ENCODE measurements at places on chromosomes 4 and X.

GRCh38 chrX:49210406-49210805 lies 10.4 kb upstream of the SYP start:
- no peak for DNase-seq

GRCh38 chr4:7062816-7063215 lies 5.0 kb downstream of the GRPEL1 start:
- DNase-seq = no peak

- no peak for DNase-seq
These were observed 62.7 kb downstream of the TMEM131L start for GRCh38 chr4:153528705-153529485.

GRCh38 chr4:48944756-48945241 lies 38.2 kb upstream of the OCIAD2 start:
- DNase-seq = no peak

- DNase-seq = no peak
These were observed 48.3 kb downstream of the PDE5A start for GRCh38 chr4:119580293-119580692.

DNA sequence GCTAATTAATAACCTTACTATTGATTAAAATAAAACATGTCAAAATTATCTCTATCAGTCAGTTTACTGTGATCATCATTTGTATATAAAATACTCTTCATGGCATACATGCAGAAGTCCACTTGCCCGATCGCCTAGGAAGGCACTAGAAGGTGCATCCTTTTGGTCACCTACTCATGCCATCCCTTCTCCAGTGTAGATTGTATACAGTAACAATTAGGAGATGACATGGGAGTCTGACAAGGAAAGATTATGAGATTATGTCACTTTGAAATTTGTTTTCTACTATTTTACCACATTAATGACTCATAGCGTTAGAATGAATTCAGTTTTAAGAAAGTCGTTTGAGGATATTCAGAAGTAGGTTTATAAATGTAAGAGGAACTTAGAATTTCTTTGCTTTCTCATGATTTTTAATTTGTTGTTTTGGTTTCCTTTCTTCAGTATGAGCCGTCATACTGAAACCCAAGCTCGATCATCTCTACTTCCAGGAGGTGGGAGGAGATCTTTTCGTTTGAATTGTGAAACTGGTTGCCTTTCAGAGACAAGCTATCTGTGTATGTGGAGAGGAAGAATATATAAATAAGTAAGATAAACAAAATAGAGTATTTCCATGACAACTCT lies 51.1 kb upstream of the UNC5C start:
- peak; percentile 18 for DNase-seq

DNA sequence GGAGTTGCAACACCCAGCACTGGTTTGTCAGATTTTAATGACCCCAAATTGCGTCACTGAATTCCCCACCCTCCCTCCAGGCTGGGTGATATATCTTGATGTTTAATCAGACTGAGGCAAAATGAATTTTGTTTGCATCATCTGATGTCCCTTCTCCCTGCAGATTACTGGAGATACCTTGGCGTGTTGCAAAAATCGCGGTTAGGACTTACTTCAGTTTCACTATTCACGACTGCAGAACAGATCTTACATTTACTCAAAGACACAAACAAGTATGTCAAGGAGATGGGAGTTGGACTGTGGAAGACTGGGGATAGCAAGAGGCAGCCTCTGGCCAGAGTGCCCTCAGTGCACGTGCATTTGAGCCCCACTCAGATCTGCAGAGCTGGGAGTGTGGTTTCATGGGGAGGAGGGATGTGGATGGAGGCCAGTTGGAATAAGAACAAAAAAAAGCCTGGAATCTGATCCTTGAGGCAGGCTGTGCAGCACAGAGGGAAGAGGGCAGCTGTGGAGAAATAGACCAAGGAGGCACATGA lies 92.2 kb upstream of the MTM1 start:
- peak; percentile 64 for DNase-seq

- no peak for DNase-seq
These were observed 18.2 kb upstream of the NKRF start for GRCh38 chrX:119624417-119624816.

DNA sequence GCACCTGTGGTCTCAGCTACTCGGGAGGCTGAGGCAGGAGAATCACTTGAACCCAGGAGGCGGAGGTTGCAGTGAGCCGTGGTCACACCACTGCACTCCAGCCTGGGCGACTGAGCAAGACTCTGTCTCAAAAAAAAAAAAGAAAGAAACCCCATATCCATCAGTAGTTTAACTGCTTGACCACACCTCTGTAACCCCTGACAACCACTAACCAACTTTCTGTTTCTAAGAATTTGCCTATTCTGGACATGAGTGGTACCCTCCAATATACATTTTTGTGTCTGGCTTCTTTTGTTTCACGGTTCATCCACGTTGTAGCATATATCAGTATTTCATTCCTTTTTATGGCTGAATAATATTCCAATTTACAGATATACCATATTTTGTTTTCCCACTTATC lies 9.1 kb downstream of the PPAT start:
- no peak for DNase-seq

GRCh38 chrX:11347300-11347699 lies 54.1 kb downstream of the AMELX start:
- DNase-seq = no peak

GRCh38 chr4:107156443-107156842 lies 120.3 kb upstream of the DKK2 start:
- DNase-seq = no peak

GRCh38 chr4:106996490-106996889 lies 39.6 kb downstream of the DKK2 start:
- DNase-seq = peak; percentile 59
